AG09319 (cell line): ENCODE measurements at places on chromosomes 13 and 19.
A peak's percentile ranks its signal among the peaks of the same experiment; 100 is the strongest.

GRCh38 chr13:62320129-62321108 lies 904.8 kb upstream of the PCDH20 start:
- no peak for DNase-seq

DNA sequence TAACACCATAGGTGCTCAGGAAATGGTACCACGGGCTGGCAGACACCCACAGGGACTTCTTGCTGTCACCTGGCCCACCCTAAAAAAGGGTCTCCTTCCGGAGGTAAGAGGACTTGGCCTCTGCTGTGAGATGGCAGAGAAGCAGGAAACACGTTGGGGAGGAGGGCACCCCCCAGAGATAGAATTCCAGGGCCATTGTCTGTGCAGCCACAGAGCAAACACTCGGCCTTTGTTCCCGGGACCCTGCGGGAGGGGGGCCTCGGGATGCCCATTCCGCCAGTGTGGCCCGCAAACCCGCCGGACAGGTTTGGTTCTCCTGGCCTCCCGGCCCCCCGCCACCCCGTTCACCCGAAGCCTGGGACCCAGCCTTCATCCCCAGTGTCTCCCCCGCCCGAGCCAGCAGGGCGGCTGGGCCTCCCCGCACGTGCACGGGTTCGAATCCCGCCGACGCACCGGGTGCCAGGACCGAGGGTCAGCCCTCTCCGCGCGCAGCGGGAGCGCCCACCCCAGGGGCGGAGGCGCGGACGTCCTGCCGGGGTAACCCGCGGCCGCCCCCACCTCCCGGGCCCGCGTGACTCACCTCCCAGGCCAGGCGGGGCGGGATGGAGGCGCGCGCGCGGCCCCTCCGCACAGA lies 714 bp downstream of the PLPP2 start:
- no peak for DNase-seq

- DNase-seq: no peak
Measured at GRCh38 chr19:38674388-38675171, 27.1 kb downstream of the ACTN4 start.

- DNase-seq: no peak
Measured at GRCh38 chr19:19955208-19955607, 54.5 kb downstream of the ZNF93 start.

- DNase-seq: no peak
Measured at GRCh38 chr19:40284501-40285352, at the start of gene AKT2. Gene AKT2, minus strand, starts transcription at chr19:40285345. Its CDS starts 20,078 bp downstream, at chr19:40265267.

DNA sequence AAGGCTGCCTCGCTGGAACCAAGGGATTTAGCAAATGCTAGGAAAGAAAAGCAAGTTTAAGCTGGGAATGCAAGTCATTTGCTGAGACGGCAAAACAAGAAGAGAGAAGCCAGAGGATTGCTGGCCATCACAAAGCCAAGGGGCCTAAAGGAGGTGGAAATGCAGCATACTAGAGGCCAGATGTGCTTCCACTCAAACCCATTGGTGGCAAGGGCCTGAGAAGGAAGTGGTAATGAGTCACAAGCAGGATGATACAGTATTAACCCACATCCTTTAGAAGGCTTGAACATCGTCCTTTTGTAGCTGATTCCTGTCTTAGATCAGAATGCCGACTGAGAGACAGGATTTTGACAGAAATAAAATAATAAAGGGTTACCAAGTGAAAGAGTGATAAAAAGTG lies 68.2 kb downstream of the ITGBL1 start:
- DNase-seq: no peak

DNA sequence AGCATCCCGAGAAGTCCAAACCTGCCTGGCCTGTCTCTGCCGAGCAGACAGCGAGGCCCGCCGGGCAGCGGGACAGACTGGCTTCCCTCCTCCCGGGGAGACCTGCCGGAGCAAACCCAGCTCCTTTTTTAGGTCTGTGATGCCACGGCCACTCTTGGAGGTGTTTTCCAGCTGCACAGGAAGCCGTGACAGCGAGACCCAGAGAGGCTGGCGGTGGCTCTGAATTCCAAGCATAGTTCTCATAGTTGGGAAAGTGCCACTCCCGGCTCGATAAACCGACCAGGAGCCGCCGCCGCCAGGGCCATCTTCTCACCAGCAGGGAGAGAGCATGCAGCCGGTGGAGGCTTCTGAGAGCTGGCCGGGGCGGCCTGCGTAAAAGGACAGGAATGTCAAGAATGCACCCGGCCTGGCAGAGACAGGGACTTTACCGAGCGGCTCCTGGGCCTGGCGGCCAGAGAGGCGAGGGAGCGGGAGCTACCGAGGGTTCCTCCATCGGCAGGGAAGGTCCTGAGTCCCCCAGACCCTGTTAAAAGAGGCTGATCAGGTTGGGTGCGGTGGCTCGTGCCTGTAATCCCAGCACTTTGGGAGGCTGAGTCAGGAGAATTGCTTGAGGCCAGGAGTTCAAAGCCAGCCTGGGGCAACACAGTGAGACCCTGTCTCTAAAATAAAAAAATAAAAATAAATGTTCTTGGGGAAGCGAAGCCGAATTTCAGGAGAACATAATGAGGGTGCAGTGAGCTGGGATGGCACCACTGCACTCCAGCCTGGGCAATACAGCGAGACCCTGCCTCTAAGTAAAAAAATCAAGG lies 64.9 kb downstream of the GADD45B start:
- DNase-seq: peak; percentile 89

DNA sequence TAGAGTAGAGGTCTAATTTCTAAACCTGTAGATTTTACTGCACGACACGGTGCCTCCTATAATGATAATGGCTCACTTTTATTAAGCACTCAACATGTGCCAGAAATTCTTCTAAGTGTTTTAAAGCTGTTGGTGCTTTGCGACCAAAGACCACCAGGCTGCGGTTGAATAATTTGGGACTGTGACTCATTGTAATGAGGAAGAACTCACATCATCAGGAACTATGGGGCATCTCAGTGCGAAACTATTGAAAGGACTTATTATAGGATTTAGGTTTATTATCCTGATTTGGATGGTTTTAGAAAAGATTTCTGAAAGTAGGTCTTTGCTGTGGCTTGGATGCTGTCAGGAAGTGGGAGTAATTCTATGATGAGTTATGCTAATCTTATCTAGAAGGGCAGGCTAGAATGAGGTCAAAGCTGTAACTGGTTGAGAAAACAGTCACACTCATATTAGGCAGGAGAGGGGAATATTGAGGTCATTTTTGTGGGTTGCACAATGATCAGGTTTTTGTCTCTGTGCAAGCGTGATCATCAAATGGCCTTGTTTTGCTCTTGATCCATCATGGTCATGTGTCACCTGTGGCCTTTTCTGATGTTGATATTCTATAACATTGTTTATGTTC lies 266.8 kb downstream of the PCDH20 start:
- no peak for DNase-seq

DNA sequence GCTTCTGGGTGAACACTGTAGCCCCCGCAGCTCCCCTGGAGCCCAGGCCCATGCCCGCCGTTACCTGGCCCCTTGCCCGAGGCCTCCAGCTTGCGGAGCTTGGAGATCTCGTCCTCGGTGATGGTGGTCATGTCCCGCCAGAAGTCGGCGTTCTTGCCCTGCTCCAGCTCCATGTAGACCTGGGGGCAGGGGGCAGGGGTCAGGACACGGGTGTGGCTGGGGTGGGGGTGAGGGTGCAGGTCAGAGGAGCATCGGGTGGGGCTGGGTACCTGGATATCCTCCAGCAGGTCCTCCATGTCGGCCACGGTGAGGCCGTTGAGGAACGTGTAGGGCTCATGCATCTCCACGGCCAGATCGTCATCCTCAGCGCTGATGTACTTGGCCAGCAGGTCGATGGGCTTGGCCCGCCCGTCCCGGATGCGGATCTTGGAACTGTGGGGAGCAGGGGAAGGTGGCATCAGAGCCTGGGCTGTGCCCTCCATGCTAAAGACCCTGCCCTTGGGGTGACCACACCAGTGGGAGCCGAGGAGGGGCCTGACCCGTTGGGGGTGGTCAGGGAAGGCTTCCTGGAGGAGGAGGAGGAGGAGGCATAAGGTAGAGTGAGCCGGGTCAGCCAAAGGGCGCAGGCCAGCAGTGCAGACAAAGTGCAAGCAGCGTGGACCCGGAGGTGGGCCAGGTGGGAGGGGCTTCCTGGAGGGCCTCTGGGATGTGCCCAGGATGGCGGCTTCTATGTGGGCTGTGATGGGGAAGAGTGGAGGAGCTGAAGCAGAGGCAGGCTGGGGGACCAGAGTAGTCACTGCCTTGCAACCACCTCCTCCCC lies 7.6 kb downstream of the CACTIN start:
- DNase-seq: no peak

- DNase-seq: no peak
Measured at GRCh38 chr13:88802886-88803285, 1131.7 kb downstream of the SLITRK5 start.

- DNase-seq: peak; percentile 5
Measured at GRCh38 chr13:98022210-98022609, 68.7 kb downstream of the IPO5 start.

GRCh38 chr19:12052091-12052496 lies 667 bp downstream of the ZNF878 start:
- DNase-seq: no peak
